ENCODE measurements at places on chromosomes 11 and 22. TPM values are rescaled to one million over a fixed set of nuclear protein-coding genes. Genes with fewer than 3 reads are reported as not detected.

The SLC35F2 gene
- 18.2 TPM for total RNA-seq

The HORMAD2 gene
- total RNA-seq: not detected

The CASP1 gene
- 24.5 TPM for total RNA-seq

The HEPHL1 gene
- total RNA-seq: not detected

The FUT4 gene
- 2.8 TPM for total RNA-seq

The ZFTA gene
- total RNA-seq: 0.91 TPM

The MS4A15 gene
- not detected for total RNA-seq

The CD3G gene
- 103 TPM for total RNA-seq

The SLC35E4 gene
- total RNA-seq: 2.2 TPM

The NCF4 gene
- total RNA-seq: 0.37 TPM

The PDGFB gene
- 3.8 TPM for total RNA-seq

The ABCC8 gene
- not detected for total RNA-seq

The CHID1 gene
- total RNA-seq: 56.3 TPM

The FOLR1 gene
- not detected for total RNA-seq

The SPON1 gene
- total RNA-seq: 0.24 TPM

The SLC22A8 gene
- total RNA-seq: not detected

The RBFOX2 gene
- total RNA-seq: 3.3 TPM

The PRR5 gene
- total RNA-seq: 10.2 TPM

The HTR3A gene
- total RNA-seq: not detected

The CAT gene
- total RNA-seq: 28.3 TPM

The KRTAP5-2 gene
- not detected for total RNA-seq

The ACRV1 gene
- total RNA-seq: not detected

The DDI1 gene
- not detected for total RNA-seq

The CCDC117 gene
- 28.2 TPM for total RNA-seq

The OR2AT4 gene
- total RNA-seq: not detected

The VSIG2 gene
- 0.29 TPM for total RNA-seq

The SLC22A6 gene
- total RNA-seq: not detected

The CACNA1I gene
- 0.27 TPM for total RNA-seq

The TSGA10IP gene
- total RNA-seq: not detected

The LINC01488 gene
- total RNA-seq: not detected

The INS gene
- total RNA-seq: not detected

The UPK2 gene
- 0.45 TPM for total RNA-seq

The DDX6 gene
- total RNA-seq: 274 TPM

The OR8G5 gene
- not detected for total RNA-seq

The PATE4 gene
- total RNA-seq: not detected

The POLR3H gene
- total RNA-seq: 17.6 TPM

The ARSA gene
- 17.8 TPM for total RNA-seq

The IGF2 gene
- total RNA-seq: 0.21 TPM

The DEPDC7 gene
- total RNA-seq: 2.5 TPM

The MS4A6E gene
- total RNA-seq: not detected

The TSPO gene
- 121 TPM for total RNA-seq

The FBXO7 gene
- total RNA-seq: 62.5 TPM

The TNNT3 gene
- total RNA-seq: 2.3 TPM

The FBLN1 gene
- total RNA-seq: not detected

The CCDC87 gene
- 0.07 TPM for total RNA-seq

The LARGE2 gene
- 0.48 TPM for total RNA-seq

The POU2AF2 gene
- total RNA-seq: not detected

The DKK3 gene
- total RNA-seq: not detected

The OR10G7 gene
- not detected for total RNA-seq
